ENCODE measurements at places on chromosomes 16 and 17. TPM values are rescaled to one million over a fixed set of nuclear protein-coding genes. Genes with fewer than 3 reads are reported as not detected.

The GRAP gene
- total RNA-seq: under 0.01 TPM

The NPW gene
- 0.99 TPM for total RNA-seq

The C17orf78 gene
- total RNA-seq: not detected

The HAP1 gene
- total RNA-seq: 0.26 TPM

The AMFR gene
- total RNA-seq: 350 TPM

The EXOSC6 gene
- 47.2 TPM for total RNA-seq

The HP gene
- total RNA-seq: not detected

The XAF1 gene
- total RNA-seq: 57.5 TPM

The ZPBP2 gene
- not detected for total RNA-seq

The KAT2A gene
- 7.8 TPM for total RNA-seq

The SDR42E2 gene
- total RNA-seq: not detected

The EVI2B gene
- 0.33 TPM for total RNA-seq

The SHISA6 gene
- not detected for total RNA-seq

The PRR29 gene
- total RNA-seq: 0.26 TPM

The SLC16A5 gene
- total RNA-seq: 8.4 TPM

The TVP23A gene
- total RNA-seq: 0.26 TPM

The CD2BP2 gene
- 36.0 TPM for total RNA-seq

The TSPAN10 gene
- 3.0 TPM for total RNA-seq

The TNFRSF17 gene
- total RNA-seq: not detected

The CD300E gene
- not detected for total RNA-seq

The NPIPA3 gene
- 0.77 TPM for total RNA-seq

The CES4A gene
- 2.1 TPM for total RNA-seq

The C16orf92 gene
- total RNA-seq: not detected

The PMP22 gene
- total RNA-seq: 74.0 TPM

The ASGR1 gene
- 0.66 TPM for total RNA-seq

The TBC1D24 gene
- 10.9 TPM for total RNA-seq

The PRSS33 gene
- not detected for total RNA-seq

Measured in fibroblast of lung (primary cell).